ENCODE measurements at places on chromosomes 1 and 21. TPM values are rescaled to one million over a fixed set of nuclear protein-coding genes. Genes with fewer than 3 reads are reported as not detected.

DNA sequence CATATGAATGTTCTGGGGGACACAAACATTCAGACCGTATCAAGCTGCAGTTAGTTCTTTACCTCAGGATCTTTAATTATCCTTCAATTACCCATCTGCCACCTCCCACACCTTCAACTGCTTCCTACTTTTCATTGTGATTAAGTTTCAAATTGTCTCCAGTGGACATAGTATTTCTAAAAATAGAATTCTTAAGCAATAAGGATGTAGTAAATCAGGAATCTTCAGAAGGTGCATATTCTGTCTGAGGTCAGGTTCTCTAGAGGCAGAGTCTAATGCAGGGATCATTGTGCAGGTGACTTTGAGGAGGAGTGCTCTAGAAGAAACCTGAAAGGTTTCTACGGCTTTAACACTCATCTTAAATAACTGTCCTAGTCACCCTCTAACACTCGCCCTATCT, 102.6 kb upstream of the PPP2R5A start:
- no peak for DNase-seq
- no peak overlapping the region for H3K27ac ChIP-seq
- no peak overlapping the region for H3K4me3 ChIP-seq
- no peaks in the 10 kb centered on the region for H3K36me3 ChIP-seq
- H3K4me1 ChIP-seq, result peaks cover 17% of the 10 kb centered on the region

DNA sequence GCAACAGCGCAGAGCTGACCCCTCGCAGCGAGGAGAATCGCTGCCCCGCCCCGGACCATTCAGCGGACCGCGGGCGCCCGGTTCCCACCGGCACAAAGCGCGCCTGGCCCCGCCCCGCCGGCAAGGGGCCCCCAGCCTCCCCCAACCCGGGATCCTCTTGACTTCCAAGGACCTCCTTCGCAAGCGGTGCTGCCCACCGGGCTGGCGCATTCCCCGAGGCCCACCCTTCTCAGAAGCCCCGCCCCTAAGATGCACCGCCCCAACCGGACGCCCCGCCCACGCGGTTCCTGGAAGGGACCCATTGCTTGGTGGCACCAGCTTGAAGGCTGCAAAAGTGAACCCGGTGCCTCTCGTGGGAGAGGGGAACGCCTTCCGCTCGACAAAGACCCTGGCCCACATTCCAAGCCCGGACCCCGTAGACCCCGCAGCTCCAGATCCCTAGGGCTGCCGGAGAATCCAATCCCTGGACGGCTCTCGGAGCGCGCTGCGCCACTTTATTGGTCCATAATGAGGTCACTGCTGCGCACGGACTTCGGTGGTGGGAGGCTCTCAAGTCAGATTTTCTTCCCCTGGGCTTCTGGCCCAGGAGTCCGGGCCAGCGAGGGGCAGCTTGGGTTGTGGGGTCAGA, 2.0 kb downstream of the HES3 start:
- peaks cover 54% of the 10 kb centered on the region for H3K27me3 ChIP-seq
- H3K36me3 ChIP-seq, result no peaks in the 10 kb centered on the region
- no peak overlapping the region for H3K27ac ChIP-seq
- DNase-seq, result peak; percentile 59

DNA sequence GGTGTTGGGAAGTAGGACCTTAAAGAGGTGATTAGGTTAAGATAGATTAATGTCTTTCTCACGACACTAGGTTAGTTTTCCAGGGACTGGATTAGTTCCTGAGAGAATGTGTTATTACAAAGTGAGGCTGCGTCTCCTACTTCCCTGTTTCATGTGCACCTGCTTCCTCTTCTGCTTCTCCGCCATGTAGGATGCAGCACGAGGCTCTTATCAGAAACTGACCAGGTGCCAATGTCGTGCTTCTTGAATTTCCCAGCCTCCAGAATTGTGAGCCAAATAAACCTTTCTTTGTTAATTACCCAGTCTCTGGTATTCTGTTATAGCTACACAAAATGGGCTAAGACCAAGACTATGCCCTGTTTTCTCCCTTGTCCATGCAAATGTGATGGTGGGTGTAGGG, 152.2 kb upstream of the LMO4 start:
- H3K4me1 ChIP-seq, result no peaks in the 10 kb centered on the region
- no peak overlapping the region for H3K27ac ChIP-seq
- H3K4me3 ChIP-seq, result no peak overlapping the region
- DNase-seq, result no peak
- peaks cover 19% of the 10 kb centered on the region for H3K27me3 ChIP-seq

DNA sequence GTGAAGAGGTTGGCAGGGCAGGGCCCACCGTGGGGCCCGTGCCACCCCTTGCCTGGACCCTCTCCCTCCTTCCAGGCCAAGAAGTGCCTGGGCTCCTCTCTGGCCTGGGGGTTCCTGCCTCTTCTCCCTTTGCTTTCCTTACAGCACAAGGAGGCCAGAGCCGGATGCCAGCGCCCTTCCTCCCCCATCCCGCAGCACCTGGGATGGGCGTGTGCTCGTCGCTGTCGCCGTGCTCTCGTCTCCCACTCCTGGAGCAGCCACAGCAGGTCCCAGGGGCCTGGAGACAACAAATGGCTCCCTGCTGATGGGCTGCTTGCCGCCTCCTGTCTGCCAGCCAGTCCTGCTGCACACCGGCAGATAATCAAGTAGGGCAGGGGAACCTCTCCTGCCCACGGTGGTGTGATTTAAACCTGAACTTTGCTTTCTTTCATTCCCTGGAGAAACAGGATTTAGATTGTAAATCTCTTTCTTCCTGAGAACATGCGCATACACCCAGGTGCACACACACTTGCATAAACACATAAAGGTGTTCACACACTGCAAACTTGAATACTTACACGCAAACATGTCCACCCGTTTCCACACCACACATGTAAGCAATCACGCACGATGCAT, 50.8 kb upstream of the POU3F1 start:
- no peaks in the 10 kb centered on the region for H3K4me1 ChIP-seq
- H3K27ac ChIP-seq, result no peak overlapping the region
- no peaks in the 10 kb centered on the region for H3K36me3 ChIP-seq
- H3K4me3 ChIP-seq, result no peak overlapping the region

DNA sequence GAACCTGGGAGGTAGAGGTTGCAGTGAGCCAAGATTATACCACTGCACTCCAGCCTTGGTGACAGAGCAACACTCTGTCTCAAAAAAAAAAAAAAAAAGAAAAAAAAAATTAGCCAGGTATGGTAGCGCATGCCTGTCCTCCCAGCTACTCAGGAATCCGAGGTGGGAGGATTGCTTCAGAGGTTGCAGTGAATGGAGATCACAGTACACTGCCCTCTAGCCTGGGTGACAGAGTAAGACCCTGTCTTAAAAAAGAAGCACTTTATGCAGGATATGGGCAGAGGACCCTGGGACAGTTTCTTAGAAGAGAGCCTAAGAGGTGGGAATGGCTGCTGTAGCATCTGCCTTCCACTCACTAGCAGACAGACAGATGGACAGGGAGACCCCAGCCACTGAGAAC, 23.0 kb downstream of the IQGAP3 start:
- no peak for DNase-seq
- no peaks in the 10 kb centered on the region for H3K36me3 ChIP-seq
- H3K4me3 ChIP-seq, result no peak overlapping the region
- no peaks in the 10 kb centered on the region for H3K27me3 ChIP-seq
- H3K27ac ChIP-seq, result no peak overlapping the region
- no peaks in the 10 kb centered on the region for H3K4me1 ChIP-seq

DNA sequence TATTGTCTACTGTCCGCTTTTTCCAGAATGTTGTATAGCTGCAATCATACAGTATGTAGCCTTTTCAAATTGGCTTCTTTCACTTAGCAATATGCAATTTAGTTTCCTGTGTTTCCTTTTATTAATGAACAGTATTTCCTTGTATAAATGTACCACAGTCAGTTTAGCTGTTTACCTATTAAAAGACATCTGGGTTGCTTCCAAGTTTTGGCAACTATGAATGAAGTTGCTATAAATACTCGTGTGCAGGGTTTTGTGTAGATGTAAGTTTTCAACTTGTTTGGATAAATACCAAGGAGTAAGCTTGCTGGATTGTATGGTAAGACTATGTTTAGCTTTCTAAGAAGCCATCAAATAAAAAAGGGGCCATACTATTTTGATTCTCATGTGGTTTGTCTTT, 24.4 kb upstream of the KCNJ6 start:
- H3K27me3 ChIP-seq, result peaks cover 12% of the 10 kb centered on the region
- no peaks in the 10 kb centered on the region for H3K36me3 ChIP-seq
- DNase-seq, result no peak
- no peak overlapping the region for H3K4me3 ChIP-seq

DNA sequence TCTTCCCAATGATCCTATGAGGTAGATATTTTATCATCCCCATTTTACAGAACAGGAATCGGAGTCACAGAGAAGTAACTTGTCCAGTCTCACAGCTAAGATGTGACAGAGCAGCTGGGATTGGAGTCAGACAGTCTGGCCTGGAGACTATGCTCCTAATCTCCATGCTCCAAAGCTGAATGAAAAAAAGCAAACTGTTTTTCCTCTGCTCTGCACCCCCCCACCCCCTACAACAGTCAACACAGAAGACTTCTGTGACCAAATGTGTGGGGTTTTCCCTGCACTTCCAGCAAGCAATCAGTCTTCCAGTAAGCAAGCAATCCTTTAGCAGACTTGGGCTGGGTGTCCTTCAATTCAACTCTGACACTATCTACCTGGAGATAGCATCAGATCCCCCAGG, 33.2 kb downstream of the KIRREL1 start:
- DNase-seq, result no peak
- no peaks in the 10 kb centered on the region for H3K36me3 ChIP-seq
- H3K4me1 ChIP-seq, result no peaks in the 10 kb centered on the region
- no peaks in the 10 kb centered on the region for H3K27me3 ChIP-seq

DNA sequence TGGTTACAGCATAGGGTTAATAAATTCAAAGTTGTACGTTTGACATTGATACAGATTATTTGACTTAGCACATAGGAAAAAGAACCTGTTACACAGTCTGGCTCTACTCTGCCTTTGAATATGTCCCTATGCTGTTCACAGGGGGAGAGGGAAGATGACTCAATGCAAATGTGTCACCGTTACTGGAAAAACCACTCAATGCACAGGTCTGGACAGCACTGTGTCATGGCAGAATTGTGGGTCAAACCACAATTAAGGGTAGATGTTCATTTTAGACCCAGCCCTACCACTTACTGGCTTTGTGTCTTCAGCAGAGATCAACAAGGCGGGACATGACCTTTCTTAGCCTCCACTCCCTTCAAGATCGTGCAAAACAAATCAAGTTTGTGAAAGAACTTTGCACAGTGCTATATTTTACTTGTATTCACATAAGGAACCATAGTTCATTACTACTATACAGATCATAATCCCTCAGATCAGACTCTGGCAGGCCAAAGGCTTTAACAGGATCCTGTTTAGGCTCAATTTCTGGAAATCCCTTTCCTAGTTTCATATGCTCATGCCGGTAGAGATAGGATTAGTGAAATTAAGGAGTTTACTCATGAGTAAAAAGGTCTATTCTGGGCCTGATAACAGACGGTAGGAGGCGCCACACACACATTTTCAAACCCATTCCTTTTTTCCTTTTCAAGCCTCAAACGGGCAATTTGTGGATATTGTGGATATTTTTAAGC, 22.1 kb downstream of the EIF2D start:
- peaks cover 72% of the 10 kb centered on the region for H3K4me1 ChIP-seq
- peaks cover 71% of the 10 kb centered on the region for H3K36me3 ChIP-seq
- peak; percentile 89 for DNase-seq
- peak overlapping the region; percentile 52 for H3K4me3 ChIP-seq

DNA sequence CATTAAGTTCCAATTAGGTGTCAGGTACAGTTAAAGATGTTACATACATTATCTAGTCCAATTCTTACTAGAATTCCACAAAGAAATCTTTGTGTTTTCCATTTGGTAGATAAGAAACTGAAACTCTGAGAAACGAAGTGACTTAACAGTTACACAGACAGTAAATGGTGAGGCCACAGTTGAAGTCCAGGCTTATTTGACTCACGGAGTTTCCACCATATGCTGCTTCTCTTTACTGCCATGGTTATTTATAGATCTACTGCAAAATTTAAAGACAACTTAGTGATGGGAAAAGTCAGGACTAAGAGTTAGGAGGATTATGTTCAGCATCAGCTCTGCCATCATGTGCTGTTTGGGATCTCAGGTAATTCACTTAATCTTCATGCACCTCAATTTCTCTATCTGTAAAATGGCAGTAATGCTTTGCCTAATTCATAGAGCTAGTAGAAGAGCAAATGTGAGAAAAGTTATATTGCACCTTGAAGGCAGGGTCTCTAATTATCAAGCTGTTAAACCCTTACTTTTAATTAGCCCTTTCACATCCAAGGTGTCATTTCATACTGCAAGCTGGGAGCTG, 26.2 kb upstream of the SAMSN1 start:
- H3K4me3 ChIP-seq, result no peak overlapping the region
- H3K36me3 ChIP-seq, result no peaks in the 10 kb centered on the region
- no peaks in the 10 kb centered on the region for H3K27me3 ChIP-seq
- no peak for DNase-seq

DNA sequence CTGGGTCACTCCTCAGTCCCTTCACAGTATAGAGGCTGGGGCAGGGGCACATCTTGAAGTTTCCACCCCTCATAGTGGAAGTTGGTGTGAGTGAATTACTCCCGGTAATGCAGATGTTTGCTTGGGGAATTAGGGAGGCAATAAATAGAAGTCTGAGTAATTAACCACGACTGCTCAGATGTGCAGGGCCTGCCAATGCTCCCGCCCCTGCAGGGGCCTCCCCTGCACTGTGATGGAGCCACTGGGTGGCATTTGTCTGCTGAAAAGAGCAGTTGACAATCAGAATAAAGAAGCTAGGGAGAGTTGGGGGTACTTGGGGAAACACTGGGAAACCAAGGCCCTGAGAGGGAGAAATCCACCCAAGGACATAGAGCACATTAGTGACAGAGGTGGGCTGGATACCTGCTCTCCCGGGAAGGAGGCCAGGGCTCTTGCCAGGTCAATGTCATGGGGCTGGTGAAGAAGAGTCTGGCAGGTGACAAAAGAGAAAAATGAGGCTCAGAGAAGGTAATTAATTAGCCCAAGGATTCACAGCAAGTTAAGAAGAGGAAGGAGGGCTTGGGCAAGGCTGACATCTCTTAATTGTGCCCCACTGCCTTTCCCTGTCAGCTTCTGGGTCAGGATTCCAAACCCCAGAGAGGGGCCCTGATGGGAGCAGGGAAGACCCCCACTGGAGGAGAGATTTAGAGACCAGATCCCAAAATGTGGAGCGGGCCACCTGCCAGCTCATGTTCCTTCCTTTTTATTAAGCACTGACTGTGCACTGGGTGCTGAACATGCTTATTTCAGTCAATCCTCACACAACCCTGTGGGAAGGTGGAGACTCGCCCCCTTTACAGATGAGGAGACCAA, 436.2 kb downstream of the MATN1 start:
- no peak for DNase-seq
- peaks cover 5% of the 10 kb centered on the region for H3K4me1 ChIP-seq
- peaks cover 19% of the 10 kb centered on the region for H3K27me3 ChIP-seq
- no peaks in the 10 kb centered on the region for H3K36me3 ChIP-seq

Gene PLA2G2C
- total RNA-seq, result 0.94 TPM

Gene PADI2
- total RNA-seq, result not detected

Gene C1QA
- not detected for total RNA-seq

Gene SPRR2F
- total RNA-seq, result not detected

Gene SUSD4
- 1.1 TPM for total RNA-seq

Gene S100A14
- total RNA-seq, result not detected

All from activated naive CD4-positive, alpha-beta T cell treated with anti-CD3 and anti-CD28 coated beads for 36 hours (primary cell).